ENCODE measurements at places on chromosomes 7 and 10. TPM values are rescaled to one million over a fixed set of nuclear protein-coding genes. Genes with fewer than 3 reads are reported as not detected.

Gene FAM25C
- total RNA-seq, result 2.4 TPM

Gene PHYHIPL
- 0.16 TPM for total RNA-seq

Gene SEC61G
- 354 TPM for total RNA-seq

Gene PNLIP
- total RNA-seq, result not detected

All from A549 treated with ZK216348 at 1 μM for 4 hours (cell line).